ENCODE measurements at places on chromosomes 16 and 17.

DNA sequence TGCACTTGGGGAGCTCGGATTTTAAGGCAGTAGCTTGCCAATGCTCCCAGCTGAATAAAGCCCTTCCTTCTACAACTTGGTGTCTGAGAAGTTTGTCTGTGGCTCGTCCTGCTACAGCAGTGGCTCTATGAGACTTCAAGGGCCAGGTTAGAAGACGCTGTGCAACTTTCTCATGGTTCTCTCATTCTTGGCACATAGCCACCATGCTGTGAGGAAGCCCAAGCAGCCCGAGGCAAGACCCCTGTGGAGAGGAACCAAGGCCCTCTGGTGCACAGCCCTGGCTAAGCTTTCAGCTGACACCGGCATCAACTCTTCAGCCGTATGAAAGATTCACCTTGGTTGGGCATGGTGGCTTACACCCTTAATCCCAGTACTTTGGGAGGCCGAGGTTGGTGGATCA is 116.9 kb upstream of the EEF2KMT start:
- no peak for DNase-seq

DNA sequence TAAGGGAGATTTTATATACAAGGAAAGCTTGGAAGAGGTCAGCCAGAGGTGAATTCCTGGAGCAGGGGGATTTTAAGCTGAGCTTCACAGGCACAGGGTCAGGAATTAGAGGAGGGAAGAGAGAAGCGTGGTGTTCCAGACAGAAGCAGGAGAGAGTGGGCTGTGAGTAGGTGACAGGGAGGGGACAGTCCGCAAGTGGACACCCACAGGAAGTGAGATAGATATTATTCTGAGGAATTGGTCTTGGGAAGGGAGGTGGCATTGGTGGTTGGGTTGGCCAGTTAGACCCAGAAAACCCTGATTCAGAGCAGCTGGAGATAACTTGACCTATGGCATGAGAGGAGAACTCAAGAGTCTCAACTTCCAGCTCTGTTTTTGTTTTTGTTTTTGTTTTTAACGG is 14.7 kb downstream of the PHB1 start:
- DNase-seq = no peak

DNA sequence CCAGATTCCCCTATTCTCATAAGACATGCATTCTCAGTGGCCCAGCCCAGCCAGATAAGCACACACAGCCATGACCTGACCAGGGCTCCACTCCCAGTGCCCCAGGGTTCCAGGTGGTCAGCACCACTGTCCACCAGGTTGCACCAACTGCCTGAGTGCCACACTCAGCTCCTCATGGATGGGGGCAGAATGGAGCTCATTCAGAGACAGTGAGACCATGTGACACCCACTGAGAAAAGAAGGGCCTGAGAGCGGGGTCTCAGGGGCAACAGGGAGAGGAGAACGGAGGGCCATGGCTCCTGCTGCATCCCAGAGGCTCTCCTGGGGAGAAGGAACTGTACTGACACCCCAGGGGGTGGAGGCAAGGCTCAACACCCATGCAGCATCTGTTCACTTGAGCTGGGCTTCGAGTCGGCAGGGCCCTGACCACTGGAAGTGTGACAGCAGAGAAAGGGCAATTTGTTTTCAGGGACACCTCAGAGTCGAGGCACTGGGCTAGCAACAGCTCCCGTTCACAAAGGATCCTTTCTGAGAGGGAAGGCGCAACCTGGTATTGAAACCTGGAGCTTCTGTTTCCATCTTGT is 18.7 kb upstream of the SLC38A8 start:
- no peak for DNase-seq

GRCh38 chr16:29926711-29927052 is 656 bp upstream of the KCTD13 start:
- no peak for DNase-seq

DNA sequence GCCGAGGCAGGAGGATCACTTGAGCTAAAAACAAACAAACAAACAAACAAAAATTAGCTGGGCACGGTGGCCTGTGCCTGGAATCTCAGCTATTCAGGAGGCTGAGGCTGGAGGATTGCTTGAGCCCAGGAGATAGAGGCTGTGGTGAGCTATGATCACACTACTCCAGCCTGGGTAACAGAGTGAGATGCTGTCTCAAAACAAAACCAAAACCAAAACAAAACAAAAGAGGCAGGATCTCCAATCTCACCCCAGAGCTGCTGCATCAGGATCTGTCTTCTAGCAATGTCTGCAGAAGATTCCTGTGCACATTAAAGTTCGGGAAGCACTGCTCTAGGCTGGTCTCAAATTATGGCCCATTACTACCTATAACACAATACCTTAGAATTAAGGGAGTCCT is 43.1 kb downstream of the MAP2K6 start:
- no peak for DNase-seq

DNA sequence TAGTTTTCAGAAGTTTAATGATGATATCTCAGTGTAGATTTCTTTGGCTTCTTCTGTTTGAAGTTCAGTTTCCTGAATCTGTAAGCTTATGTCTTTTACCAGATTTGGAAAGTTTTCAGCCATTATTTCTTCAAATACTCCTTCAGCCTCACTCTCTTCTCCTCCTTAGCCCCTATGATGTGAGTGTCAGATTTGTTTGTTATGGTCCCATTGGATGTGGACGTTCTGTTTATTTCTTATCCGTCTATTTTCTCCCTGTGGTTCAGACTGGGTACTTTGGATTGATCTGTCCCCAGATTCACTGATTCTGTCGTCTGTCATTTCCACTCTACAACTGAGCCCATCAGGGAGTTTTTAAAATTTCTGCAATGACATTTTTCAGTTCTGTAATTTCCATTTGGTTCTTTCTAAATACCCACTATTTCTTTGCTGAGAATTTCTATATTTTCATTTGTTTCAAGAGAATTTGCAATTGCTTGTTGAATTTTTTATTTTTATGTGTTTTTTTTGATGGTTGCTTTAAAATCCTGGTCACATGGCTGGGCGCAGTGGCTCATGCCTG is 110.9 kb downstream of the SEC14L1 start:
- DNase-seq = no peak
